ENCODE measurements at places on chromosomes 5 and 9.

- DNase-seq = no peak
Observed at GRCh38 chr9:20044686-20045085, 255.8 kb upstream of the SLC24A2 start.

GRCh38 chr9:5178126-5178805 is 7.2 kb downstream of the INSL6 start:
- DNase-seq = no peak

DNA sequence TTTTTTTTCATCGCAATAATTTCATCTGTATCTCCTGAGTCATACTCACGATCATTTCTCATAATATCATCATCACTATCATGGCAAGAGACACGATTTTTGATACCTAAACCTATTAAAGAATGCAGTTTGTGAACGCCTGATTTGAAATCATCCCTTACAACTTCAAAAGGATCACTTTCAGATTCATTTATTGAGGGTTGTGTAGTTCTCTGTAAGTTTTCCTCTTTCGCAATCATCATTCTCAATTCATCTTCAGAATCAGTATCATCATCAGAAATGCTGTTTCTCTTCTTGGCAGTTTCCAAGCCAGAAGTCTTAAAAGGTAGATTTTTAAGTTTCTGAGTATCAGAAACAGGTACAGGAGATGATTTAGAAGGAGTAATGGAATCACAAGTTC is 9.7 kb downstream of the NOL8 start:
- DNase-seq = no peak

DNA sequence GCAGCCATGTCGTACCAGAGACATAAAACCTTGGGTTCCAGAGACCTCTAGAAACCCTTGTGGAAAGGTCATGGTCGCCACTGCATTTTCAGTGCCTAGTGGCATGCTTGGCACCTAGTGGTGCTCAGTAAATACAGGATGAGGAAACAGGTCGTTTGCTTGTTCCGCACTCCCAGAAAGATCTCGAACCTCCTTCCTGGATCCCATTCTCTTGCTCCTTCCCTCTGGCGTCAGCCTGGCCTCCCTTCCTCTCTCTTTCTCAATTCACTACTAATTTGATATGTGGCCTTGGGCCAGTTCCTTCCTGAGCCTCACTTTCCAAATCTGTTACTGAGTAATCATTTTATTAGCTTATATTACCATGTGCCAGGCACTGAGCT is 4.4 kb downstream of the NDST1 start:
- no peak for DNase-seq

DNA sequence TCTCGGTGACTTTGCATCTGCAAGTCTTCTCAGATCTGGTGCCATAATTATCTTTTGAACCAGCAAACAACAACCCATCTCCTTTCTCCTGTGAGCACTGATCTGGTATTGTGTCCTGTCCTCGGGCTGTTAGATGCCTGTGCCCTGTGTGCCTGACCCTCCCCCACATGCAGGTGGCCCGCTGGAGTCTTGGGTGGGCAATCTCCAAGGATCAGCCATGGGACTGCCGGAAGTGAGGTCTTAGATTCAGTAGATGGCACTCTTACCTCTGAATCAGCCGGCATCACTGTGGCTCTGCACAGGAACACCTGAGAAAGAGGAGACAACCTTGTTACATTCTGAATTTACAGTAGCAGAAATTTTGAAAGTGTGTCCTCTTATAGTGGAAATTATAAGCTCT is 172.4 kb downstream of the IRX2 start:
- no peak for DNase-seq

GRCh38 chr5:172815631-172816030 is 18.4 kb upstream of the ERGIC1 start:
- DNase-seq = no peak

DNA sequence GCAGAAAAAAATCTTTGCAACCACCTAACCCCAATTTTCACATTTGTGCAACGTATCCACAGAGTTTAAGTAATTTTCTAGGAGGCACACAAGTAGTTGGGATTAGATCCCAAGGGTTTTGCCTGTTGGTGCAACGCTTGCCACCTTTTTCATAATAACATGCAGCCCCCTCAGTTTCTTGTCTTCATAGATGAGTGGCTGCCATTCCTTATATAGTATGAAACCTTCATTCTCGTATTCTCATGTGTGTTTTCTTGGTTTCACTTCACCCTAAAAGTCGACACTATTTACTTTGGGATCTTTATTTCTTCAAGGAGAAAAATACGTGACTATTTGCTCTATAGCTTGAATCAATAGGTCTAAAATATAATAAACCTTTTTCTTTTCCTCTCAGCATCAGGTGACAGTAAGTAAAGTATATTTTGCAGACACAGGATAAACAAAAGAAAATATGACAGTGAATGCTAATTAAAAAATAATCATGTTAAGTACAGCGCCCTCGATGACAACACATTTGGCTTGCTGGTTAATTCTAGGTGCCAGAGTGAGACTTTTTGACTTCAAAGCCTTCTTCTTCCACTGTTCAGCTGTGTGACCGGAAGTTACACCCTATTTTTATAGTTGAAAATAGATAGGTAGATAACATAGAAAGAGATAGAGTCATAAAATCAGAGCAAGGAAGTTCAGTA is 342.8 kb upstream of the CCNG1 start:
- no peak for DNase-seq

- no peak for DNase-seq
Observed at GRCh38 chr5:96293966-96294883, 138.8 kb downstream of the PCSK1 start.

- DNase-seq = no peak
Observed at GRCh38 chr9:112777914-112778313, 27.4 kb downstream of the SNX30 start.

DNA sequence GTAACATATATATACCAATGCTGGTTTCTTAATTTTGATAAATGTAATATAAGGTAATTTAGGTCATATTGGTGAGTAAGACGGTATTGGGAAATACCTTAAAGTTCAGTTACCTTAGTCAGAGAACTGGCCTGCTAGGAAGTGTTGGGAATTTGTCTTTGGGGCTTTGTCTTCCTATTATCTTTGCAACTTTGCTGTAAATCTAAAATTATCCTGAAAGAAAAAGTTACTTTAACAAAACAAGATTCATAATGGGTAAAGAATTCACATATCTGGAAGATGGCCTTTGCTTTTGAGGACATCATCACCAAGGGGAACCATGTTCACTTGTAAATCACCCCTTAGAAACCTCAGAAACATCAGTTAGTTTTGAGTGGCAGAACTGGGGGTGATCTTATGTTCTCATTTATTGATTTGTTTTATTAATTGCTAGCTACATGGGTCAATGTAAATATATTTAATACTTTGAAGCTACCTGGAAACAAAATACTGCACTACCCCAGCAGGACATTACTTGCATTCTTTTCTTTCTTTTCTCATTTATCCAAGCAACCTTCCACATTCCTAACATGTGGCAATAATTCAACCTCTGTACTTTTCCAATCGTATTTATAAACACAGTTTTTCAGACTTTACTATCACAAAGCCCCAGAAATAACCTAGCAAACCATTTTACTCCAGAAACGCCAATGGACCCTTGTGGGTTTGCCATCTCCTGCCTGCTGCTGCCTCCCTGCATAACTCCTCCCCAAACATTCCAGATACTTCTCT is 41.4 kb downstream of the GLIS3 start:
- DNase-seq = no peak

- DNase-seq = no peak
Observed at GRCh38 chr5:17261075-17261474, 43.6 kb downstream of the BASP1 start.

DNA sequence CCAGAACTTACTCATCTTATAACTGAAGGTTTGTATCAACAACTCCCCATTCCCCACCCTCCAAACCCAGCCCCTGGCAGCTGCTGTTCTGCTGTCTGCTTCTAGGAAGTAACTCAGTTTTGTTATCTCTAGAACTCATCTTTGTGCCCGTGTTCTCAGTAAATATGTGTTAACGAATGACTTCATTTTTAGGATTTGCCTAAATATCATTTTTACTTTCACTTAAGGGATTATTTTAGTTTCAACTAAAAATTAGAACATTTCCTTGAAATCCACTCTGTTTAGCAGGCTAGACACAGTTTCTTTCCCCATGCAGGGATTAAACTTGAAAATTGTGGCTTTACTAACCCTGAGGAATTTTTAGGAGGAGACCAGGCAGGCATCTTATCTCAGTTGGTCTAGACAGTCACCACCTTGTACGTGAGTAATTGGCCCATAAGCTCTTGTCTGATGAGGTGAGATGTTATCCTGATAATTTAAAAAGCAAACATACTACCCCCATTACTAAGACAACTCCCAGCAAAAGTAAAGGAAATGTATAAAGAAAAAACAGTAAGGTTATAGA is 68.2 kb upstream of the TNFAIP8 start:
- DNase-seq = no peak

DNA sequence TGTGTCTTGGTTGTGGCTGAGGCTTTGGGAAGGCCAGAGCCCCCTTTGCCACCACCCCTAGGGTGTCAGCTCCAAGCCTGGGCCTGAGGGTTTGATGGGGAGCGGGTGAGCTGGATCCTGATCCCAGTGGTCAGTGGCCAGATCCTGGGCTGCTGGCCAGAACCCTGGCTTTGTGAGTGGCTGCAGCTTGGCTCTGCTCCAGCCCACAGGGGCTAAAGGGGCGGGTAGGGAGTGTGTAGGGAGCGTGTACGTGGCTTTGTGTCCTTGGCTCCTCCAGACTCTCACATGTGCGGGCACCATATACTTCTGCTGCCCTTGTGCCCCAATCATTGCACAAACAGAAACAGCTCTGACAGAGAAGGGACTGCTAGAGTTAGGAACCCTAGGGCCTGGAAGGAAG is 1.2 kb upstream of the IL11RA start:
- no peak for DNase-seq

DNA sequence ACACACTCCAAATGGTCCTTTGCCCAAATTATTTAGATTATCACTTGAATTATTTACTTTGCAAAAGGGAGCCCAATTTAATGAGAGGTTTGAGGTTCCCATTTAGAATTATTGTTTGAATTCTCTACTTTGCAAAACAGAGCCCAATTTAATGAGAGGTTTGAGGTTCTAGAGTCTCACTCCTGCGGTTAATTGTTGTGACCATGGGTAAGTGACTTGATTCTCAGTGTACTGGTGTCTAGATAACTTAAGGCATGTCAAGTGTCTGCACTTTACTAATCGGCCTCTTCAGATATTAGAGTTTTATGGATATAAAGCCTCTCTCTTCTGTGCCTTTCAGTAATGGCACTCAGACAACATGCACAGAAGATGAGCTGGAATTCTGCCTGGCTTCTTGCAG is 67.5 kb downstream of the YIPF5 start:
- DNase-seq = no peak

DNA sequence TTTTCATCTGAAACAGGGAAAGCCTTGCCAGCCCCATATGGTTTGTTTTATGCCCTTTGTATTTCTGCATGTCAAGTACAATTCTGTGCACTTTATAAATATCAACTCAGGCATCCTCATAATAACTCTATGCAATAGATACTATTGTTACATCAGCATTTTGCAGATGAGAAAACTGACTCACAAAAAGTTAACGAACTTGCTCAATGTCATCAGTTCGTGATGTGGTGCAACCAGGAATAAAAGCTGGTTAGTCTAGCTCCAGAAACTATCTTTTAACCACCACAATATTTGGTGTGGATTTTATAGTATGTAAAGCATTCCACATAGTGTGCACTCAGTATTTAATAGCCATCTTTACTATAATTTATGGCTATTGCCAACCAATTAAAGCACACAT is 134.9 kb downstream of the MRPS30 start:
- no peak for DNase-seq

GRCh38 chr5:163997965-163998364 is 492.5 kb downstream of the MAT2B start:
- DNase-seq = no peak

- no peak for DNase-seq
Observed at GRCh38 chr9:128208386-128208785, 5.2 kb downstream of the DNM1 start.

GRCh38 chr5:125316391-125316790 is 570.0 kb upstream of the ZNF608 start:
- no peak for DNase-seq

- no peak for DNase-seq
Observed at GRCh38 chr5:7876867-7877266, 7.9 kb downstream of the MTRR start.

DNA sequence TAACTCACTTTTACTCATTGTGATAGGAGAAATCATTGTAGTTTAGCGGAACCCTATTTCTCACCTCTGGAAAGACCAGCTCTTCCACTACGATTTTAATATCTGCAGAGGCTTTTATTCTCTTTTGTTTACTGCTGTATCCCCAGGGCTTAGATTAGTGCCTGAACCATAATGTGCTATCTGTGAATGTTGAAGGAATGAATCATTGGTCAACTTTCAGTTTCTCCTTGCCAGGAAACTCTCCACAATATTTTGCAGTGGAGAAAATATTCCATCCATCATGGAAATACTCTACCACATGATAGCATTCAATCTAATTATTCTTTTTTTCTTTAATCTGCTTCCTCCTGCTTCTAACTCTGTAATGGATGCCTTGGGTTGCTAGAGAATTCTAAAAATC is 263.5 kb upstream of the PTPRD start:
- DNase-seq = no peak

DNA sequence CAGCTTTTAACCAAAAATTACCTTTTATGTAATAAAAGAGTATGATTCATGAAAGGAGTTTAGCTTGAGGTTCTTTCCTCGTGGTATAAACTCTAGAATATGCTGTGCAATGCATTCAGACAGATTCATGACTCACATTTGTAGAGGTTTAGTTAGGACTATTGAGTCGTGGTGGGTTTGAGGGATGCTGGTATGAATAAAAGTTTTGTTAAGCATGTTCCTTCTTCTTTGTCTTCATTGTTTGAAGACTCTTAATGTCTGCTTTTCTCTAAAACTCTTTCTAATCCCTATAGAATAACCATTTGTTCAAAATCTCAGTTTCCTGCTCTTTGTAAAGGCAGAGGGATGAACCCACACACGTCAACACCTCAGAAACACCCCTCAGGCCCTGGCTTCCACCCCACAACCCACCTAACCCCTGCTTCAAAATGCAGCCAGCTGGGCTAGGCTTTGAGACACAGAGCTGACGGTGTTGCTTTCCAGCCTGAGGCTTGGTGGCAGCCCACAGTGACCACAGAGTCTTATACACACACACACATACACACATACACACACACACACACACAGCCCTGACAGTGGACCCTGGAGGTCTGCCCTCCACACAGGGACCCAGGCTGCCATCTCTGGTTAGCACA is 69.0 kb upstream of the IRX1 start:
- no peak for DNase-seq

GRCh38 chr9:17519761-17520160 is 59.1 kb upstream of the SH3GL2 start:
- DNase-seq = no peak

DNA sequence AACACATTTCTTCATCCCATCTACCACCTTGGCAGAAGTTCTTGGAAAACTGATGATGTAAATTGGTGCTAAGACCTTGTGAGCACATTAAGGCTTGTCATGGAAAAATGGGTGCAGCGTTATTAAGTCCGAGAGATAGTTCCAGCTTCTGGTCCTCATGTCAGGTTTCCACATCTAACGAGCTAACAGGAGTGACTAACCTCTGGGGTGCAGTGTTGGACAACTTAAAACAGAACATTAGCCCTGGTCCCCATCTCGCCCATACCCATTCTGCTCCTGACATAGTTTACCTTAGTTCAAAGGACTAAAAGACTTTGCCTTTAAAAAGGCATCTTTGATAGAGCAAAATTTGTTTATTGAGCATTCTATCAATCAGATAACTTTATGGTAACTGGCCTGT is 128.0 kb downstream of the SLC1A3 start:
- DNase-seq = no peak
